Pulmonary artery endothelial cell (primary cell): ENCODE measurements at places on chromosomes 4 and X. TPM values are rescaled to one million over a fixed set of nuclear protein-coding genes. Genes with fewer than 3 reads are reported as not detected.

GYPA gene
- total RNA-seq = not detected in 2 replicates

EXOC1L gene
- total RNA-seq = not detected in 2 replicates

TMEM184C gene
- 27.7 and 54.2 TPM in 2 replicates for total RNA-seq

- DNase-seq = no peak
These were observed 1.4 kb upstream of the RPS6KA3 start for GRCh38 chrX:20267931-20268701.

DNA sequence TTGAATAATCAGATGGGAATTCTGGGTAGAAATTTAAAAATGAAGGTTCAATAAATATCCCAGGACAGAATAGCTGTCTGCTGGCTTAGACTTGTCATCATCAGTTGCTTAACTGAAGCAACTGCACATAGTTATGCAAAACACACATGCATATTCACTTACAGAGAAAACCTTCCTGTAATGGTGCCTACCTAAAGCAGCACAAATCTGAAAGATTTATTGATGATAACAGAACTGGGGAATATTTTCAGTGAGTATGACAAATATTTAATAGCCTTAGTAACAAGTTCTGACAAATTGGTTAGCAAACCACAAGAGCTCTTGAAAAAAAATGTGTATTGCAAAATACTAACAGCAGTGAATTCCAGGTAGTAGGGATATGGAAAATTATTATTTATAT lies 606.8 kb upstream of the BOD1L1 start:
- no peak for DNase-seq

- DNase-seq = no peak
These were observed 20.5 kb downstream of the SEL1L3 start for GRCh38 chr4:25842229-25842845.

- DNase-seq = peak; percentile 20
These were observed 495.2 kb downstream of the PDGFC start for GRCh38 chr4:156476359-156476758.

DNA sequence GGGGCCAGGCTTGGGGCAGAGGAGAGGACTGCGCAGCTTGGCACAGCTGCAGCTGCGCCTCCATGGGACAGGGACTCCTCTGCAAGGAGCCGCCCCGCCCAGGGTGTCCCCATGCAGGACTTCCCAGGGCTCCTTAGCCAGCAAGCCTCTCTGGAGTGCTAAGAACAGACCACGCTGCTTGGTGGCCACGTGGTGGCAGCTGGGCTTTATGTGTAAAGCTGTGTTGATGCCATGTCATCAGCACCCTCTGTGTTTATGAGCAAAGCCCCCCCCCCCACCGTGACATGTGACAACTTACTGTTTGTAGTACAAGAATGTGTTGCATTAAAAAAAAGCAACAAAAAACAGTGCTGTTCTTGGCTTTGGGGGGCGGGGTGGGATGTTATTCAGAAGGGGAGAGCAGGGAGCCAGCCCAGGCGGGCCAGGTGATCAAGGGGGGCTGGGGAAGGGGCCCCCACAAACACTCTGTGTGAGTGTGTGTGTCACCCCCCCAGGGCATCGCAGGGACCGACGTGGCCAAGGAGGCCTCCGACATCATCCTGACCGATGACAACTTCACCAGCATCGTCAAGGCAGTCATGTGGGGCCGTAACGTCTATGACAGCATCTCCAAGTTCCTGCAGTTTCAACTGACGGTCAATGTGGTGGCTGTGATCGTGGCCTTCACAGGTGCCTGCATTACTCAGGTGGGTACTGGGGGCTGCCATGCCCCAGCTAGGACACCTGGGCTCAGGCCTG lies 40.3 kb downstream of the ATP2B3 start:
- DNase-seq = no peak

- no peak for DNase-seq
These were observed 30.4 kb downstream of the PLS3 start for GRCh38 chrX:115591420-115591819.

DNA sequence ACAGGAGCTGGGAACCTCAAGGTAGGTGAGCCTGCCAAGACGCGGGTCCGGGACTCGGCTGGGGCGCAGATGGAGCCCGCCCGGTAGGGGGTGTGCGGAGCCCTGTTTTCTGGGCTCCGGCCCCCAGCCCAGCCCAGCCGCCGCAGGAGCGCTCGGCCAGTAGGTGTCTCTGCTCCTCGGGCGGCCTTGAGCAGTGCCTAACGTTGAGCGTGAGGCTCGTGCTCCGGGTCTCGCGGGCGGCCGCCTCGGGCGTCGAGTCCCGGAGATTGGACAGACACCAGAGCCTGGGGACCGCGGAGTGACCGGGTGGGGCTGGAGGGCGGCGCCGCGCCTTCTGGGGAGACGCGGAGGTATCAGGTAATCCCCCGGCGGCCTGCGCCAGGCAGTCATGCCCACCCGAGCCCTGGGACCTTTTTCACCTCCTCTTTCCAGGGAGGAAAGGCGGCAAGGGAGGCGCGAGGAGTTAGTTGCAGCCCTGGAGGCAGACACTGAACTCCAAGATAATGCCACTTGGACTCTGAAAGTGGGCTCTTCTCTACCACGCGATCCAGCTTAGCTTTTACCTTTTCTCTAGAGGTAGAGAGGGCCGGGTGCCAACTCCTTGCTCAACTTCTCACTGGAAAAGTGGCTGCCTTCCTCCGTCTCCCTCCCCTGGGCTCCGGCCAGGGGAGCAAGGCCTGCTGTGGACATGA lies 14.5 kb upstream of the FGG start:
- no peak for DNase-seq

DNA sequence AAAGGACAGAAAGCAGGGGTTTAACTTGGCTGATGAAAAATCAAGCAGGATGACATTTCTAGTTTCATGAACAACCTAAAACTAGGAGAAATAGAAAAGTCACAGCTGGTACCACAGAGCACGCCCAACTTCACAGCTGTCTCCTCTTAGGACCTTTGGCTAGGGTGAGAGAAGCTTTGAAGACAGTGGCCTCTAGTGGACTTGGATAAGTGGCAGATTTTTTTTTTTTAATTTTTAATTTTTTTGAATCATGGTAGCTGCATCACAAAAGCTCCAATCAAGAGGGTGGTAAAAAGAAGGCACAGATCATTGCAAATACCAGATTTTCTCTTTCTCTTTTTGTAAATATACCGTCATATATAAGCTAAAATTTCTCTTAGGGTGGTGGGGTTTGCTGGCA lies 20.2 kb upstream of the MAP3K15 start:
- DNase-seq = no peak

DNA sequence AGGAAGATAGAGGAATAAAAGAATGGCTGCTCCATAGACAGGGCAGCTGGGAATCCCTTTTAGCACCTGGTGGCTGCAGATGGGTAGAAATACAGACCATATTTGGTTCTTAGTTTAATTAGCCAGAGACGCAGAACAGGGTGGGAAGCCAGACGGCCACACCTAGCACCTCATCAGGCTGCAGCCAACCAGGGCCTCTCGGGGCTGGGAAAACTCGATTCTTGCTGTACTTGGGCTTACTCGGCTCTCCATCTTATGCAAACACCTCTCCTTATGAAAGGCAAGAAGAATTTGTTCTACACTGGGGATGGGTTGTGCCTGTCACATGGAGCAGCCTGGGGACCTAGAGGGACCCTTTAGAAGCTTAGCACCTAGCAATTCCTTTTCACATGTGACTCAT lies 19.7 kb downstream of the IRAK1 start:
- no peak for DNase-seq
